ENCODE measurements at places on chromosomes 3 and 15.

GRCh38 chr3:152350776-152351175, 82.0 kb downstream of the MBNL1 start:
- no peak for DNase-seq

DNA sequence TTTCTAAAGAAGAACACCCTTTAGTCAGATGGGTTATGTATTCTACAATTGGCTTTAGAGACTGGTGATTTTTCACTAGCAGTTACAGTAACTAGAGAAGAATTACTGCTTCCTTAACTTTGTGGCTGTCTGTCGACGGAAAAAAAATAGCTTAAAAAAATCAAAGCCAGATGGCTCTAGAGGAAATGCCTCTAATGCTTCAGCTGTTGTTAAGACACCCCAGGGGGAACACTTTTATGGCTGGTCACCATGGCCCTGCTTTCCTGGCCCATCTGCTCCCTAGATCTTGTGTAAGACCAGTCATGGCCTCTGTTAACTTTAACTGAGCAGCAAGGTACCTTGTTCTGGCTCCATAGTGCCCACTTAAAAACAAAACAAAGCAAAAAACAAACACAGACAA, 198.6 kb upstream of the PLSCR5 start:
- no peak for DNase-seq

DNA sequence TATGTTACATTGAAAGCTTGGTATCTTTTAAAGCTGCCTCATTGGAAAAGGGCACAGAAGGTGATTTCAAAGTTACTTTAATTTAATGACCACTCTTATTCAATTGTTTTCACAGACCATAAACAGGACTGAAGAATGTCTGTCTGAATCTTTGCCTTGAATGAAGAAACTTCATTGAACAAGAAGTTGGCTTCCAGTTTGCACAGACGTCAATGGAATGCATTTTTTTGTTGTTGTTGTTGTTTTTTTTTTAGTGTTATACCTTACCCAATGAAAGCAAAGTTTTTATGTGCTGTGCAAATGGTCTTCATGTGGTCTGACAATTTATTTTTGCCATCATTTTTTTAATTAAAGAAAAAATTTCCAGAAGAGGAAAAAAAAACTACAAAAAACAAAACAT, 602.7 kb upstream of the TGFBR2 start:
- no peak for DNase-seq

DNA sequence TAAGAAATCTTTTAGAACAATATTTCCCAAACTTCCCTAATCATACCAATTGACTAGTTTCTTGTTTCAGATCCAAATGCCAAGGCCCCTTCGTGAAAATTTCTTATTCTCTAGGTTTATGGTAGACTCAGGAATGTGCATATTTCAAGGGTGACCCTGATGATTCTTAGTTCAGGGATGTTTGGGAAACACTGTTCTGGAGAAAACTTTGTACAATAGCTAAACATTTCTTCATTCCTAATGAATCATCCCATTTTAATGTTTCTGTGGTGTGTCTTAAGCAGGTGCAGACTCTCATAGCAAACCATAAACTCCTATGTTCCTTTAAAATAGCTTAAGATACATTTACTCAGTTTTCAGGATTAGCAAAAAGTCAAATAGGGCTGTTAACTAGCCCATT, 314.5 kb downstream of the TIGIT start:
- peak; percentile 46 for DNase-seq

DNA sequence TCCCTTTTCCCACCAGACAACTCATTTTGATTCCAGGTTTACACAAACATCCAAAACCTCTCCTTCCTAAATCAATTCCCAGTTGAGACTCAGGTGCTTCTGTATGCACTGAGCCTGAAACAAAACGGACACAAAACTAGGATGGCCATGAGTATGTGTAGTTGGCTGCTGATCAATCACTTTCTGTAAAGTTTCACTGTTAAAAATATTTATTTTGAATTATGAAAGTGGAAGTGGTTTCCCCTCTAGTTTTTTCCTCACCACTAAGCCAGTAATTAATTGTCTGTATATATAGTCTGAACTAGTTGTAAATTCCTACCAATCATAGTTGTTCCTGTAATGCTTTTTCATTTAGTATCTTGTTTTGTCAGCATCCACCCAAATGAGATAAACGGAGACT, 51.7 kb upstream of the TSPAN3 start:
- DNase-seq: no peak

DNA sequence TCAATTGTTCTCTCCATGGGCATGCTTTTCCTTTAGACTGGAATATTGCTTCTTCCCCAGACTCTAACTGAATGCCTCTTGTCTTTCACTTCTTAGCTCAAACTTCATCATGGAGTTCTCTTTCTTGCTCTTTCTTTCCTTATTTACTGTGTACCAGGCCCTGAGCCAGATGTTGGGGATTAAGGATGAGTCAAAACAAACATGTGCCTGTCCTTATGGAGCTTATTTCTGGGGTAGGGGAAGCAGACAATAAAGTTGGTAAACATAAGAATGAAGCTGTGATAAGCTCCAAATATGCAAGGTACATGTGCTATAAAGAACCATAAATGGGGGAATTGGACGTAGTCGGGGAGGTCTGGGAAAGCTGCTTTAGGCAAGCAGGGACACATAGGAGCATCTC, 145.8 kb downstream of the ALDH1A2 start:
- no peak for DNase-seq

GRCh38 chr15:32105258-32106241, 75.2 kb downstream of the CHRNA7 start:
- DNase-seq: no peak

DNA sequence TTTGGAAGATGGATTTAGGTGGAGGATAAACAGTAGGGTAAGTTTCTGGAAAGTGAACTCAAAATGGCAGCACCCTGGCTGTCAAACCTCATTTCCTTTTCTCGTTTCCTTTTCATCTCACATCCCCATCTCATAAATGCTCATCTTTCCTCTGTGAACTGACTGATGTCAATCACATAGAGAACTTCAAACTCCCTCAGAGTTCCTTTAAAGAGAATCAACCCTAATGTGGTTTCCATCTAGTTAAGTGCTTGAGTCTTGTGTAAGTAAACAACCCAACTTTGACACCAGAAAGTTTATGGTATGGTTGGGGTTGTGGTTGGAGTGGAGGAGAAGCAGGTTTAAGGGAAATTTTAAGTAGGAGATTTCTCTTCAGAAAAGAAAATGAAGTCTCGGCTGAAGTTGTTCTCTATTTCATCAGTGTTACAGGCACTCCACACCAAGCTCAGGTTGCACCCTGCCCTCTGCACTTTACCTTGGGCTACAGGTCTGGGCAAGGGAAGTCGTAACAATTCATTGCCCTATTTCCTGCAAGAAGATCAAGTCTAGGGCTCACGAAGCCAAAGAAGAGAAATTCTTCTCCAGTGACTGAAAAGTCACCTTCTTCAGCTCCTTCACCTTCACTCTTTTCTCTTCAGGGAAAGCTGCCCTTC, 34.4 kb upstream of the TNIK start:
- no peak for DNase-seq

GRCh38 chr15:75030023-75030413, 6.6 kb downstream of the PPCDC start:
- no peak for DNase-seq

GRCh38 chr3:4495294-4496086, 2.3 kb downstream of the ITPR1 start:
- DNase-seq: no peak

DNA sequence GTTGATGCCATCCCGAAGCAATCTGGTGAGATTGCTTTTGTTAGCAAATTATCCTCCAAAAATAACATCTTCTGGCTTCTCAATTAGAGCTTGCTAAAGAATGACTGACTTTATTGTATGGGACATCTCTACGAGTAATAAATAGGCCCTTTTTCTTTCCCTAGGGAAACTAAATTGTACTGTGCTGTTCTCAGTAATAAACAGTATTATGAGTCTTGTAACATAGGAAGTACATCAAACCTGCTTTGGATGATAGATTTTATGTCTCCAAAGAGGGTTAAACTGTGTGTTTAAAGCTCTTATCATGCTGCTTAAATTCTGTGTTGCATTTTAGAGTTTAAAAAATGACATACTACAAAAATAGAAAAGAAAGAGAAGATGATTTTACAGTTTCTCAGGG, 153.4 kb upstream of the THRB start:
- no peak for DNase-seq

DNA sequence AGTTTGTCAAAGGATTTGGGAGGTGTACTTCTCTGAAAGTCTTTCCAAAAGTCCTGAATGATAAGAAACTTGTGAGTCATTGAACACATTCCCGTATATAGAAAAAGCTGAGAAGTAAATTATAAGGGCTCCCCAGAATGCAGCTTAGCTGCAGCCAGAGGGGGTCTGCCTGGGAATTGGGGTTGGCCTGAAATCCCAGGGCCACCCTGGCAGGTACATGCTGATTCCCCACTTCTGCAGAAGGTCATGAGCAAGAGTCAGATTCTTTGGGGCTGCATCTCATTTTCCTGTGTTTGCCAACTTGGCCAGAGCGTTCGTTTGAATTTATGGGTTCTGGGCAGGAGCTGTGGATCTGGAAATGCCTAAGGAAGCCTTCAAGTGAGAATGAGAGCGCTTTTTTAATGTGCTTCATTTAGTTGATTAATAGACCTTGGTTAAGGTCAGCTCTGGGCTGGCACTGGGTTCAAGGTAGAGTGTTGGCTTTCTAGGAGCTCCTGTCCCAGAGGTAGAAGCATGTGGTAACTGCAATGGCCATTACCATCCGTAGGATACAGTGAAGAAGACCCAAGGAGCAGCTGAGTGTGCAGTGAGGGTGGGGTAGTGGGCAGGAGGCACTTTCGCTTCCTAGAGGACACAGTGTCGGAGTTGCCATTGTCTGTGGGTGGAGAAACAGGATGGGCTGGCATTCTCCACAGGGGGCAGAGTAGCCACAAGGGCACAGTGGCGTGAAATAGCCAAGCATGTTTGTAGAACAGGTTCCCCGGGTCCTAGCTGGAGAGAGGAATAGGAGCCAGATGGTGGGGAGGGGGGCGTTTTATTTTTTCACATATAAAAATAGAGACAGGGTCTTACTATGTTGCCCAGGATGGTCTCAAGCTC, 3.2 kb downstream of the SLC6A6 start:
- peak; percentile 54 for DNase-seq

- no peak for DNase-seq
Observed at GRCh38 chr3:196735751-196736150, 3.9 kb upstream of the PAK2 start.

- no peak for DNase-seq
Observed at GRCh38 chr15:100763835-100764750, 115.5 kb upstream of the ALDH1A3 start.

- no peak for DNase-seq
Observed at GRCh38 chr3:10709110-10709781, 106.8 kb upstream of the SLC6A11 start.

GRCh38 chr15:67090297-67091070, 25.1 kb downstream of the SMAD3 start:
- no peak for DNase-seq

GRCh38 chr15:35596285-35596684, 50.3 kb upstream of the DPH6 start:
- DNase-seq: no peak

DNA sequence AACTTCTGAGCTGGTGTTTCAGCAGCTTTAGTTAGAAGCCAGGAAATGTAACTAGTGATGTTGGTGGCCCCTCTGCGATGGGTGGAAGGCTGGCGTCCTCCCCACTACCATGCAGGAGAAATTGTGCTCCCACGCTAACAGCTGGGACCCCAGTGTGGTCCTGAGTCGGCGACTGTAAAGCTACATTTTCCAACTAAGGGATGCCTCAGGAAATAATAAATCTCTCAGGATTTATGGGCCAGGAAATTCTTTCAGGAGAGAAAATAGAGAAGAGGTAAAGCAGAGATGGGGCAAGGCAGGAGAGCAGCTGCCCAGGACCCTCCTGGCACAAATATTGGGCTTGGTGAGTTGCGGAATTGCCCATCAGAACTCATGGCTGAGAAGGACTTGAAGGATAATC, 186.9 kb downstream of the OPA1 start:
- no peak for DNase-seq

DNA sequence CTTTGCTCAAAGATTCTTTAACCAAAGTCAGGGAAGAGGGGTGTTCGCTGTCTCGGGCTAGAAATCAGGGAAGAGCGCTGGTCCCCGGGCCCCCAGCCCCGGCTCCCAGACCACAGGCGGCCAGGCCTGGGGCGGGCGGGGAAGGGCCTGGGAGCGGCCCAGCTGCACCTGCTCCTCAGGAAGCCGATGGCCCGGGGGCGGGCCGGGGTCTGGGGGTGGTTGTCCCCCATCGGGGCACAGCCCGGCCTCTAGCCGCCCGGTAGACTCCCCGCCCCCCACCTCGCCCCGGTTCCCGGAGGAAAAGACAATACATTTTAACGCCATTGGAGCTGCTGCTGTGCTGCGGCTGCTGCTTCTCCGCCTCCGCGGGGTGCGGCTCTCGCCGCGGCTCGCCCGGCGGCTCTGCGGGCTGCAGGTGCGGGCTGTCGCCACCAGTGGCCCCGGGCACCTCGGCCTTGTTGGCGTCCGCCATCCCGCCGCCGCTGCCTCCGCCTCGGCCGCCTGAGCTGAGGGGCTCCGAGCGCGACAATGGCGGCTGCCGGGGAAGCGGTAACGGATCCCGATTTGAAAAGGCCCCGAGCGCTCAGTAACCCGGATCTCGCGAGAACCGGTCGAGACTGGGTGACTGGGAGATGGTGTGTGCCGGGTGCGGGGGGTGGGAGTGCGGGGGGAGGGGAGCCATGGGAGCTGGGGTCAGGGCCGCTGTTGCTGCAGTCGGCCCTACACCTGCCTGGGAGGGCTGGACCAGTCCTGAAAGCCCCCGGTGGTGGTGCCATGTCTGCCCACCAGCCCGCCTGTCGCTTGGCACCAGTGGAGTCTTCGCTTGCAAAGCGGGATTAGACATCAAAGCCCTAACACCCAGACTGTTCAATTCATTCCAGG, at the start of gene MYEF2:
TSS of gene MYEF2 (minus strand) at position 530 of the 882 bp plus-strand sequence. CDS start at position 472, 58 bp downstream.
- DNase-seq: peak; percentile 34

DNA sequence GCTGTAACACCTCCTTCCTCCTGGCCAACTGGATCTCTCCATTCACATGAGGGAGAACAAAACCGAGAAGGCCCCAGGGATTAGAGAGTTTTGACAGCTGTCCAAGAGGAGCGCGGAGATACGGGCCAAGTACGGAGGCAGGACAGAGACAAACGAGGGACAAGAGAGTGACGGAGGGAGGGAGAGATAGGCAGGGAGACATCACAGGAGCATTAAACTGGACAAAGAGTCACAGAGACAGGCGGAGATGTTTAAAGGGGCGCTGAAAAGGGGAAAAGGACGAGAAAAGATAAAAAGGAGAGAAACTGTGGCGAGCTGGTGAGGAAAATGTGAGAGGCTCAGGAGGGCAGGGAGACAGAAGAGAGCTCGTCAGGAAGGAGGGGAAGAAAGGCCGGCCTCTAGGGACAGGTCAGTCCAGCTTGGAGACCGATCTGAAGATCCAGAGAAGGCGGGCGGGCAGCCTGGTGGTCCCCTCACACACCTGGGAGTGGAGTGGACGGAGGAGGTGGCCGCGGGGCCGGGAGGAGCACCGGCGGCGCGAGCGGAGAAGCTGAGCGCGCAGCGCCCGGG, 40.5 kb upstream of the ROPN1 start:
- DNase-seq: no peak

GRCh38 chr15:75309711-75310110, 26.2 kb upstream of the COMMD4 start:
- DNase-seq: no peak
